ENCODE measurements at places on chromosomes 2 and 18.

- no peak for DNase-seq
These were observed 215.4 kb upstream of the ITGA4 start for GRCh38 chr2:181241797-181242196.

DNA sequence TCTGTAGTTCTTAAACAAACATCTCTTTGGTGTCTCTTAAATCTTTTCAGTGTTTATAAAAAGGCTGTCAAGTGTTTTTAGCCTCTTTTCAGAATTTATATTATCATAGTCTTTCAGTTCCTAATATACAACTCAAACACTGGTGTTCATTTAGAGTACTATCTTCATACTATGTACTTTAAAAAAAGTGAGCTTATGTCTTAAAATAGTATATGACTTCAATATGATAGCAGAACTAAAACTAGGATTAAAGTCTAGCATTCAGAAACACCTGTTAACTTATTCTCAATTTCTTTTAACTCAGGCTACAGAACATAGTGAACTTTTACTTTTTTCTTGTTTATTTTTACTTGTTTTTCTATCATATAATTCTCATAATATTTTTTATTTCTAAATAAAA lies 14.7 kb upstream of the IKZF2 start:
- no peak for DNase-seq

GRCh38 chr2:236943068-236943467 lies 142.6 kb upstream of the COPS8 start:
- DNase-seq = no peak

DNA sequence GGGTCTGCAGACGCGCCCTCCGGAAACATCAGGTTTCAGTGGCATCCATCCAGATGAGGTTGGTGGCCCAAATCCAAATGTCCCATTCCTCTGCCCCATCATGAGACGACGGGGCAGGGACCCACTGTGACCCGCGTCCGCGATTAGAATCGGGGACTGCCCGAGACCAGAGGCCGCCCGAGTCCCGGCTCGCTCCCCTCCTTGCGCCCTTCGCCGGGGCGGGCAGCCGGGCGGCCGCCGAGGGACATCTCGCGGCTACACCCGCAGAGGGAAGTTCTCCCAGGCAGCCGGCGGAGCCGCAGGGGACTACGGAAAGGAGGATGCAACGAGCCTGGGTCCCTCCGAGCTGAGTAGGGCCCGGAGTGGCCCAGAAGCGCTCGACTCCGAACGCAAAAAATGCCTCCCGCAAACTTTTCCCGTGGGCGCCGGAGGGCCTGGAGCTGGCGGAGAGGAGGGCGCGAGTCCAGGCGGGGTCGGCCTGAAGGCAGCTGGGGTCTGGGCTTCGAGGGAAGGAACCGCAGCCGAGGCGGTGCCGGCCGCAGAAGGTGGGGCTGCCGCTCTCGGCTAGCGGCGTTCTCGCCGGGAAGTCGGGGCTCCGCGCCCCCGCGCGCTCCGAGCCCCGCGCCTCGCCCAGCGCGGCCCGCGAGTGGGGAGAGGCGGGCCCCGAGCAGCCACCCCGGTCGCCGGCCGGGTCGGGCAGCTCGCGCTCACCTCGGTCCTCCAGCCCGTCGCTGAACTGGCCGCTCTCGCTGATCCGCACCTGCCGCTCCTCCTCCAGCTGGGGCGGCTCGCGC lies 580 bp downstream of the TMEM163 start:
- no peak for DNase-seq

All from CD8-positive, alpha-beta T cell (primary cell).